ENCODE measurements at places on chromosomes 5 and 9.

GRCh38 chr5:111869681-111870080, 112.7 kb upstream of the NREP start:
- no peak for DNase-seq

DNA sequence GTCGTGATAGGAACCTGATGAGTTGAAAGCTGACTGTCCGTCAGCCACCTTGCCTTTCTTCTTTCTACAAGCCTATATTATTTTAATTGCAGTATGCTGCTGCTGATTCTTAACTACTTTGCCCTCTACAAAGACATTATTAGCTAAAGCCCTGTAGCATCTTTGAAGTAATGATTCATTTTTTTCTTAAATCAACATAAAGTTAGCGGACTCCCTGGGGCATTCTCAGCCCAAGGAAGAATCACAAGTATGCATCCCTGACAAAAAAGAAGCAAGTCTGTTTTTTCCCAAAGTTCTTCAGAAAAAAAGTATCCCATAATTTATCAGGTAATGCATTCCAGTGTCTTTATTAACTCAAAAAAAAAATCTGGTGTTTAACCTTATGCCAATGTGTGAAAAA, 69.5 kb upstream of the TAS2R1 start:
- no peak for DNase-seq

GRCh38 chr9:125691869-125692268, 15.1 kb downstream of the MAPKAP1 start:
- no peak for DNase-seq

DNA sequence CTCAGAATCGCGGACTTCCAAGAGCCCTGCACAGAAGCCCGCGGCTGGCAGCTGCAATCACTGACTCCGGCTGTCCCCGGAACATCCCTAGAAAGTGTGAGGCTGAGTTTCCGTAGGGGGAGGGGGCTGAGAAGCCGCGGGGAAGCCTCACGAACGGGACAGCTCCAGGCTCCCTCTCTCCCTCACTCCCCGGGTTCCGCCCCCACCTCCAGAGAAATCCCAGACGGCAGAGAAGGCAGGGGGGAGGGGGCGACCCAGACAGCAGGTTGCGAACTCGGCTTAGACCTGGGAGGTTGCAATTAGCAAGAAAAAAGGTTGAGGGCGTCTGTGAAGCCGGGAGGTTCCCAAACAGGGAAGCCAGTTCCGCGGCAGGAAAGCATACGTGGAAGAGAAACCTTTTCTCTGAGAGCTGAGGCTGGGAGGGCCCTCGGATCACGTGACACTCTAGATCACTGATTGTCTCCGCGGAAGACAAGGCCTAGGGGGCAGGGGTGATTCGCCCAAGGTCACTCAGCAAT, 73.8 kb upstream of the CPLX2 start:
- DNase-seq, result peak; percentile 60

DNA sequence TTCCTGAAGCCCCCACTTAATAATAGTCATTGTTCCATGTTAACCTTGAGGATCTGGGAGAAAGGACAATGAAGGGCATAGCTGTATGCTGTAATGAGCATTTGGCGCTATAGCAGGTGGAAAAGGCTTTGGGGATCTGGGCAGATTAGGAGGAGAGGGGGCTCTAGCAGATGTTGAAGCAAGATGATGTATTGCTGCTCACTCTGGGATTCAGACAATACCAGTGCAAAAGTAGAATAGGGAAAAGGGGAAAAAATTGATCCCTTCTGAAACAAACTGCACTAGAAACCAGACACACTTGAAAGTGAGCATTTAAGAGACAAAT, 575.3 kb upstream of the MEF2C start:
- no peak for DNase-seq

DNA sequence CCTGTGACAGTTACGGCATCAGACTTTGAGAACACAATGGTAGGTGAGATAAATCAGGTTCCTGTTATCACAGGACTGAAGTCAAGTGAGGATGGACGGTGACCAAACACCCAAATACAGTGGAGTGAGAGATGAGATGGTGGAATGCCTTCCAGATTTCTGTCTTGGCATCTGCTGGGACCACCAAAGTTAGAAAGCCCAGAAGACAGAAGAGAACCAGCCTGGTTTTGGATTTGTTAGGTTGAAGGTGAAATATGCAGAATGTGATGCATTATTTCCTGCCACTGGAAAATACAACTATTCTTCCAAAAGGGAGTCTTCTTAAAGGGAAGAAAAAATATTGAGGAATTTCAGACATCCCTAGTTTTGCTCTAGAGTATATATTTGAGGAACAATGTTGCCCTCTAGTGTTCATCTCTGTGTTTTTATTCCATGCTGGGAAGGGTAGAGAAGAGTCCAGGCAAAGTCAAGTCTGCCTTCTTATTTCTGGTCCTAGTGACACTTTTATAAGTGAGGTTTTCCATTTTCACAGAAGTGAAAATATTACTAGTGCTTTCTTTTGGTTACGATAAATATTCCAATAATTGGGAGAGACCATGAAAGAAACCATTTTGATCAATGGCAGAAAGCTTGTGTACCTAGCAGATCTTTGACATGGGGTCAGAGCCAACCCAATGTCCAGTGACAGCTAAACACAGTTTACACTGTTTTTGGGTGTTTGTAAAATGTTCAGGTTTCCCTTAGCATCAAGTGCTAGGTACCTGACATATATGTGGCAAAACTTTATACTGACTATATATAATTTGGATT, 142.3 kb upstream of the ANKH start:
- DNase-seq, result no peak

- DNase-seq, result no peak
Observed at GRCh38 chr5:126192226-126192625, 231.0 kb upstream of the GRAMD2B start.

GRCh38 chr9:136658849-136659535, 3.7 kb upstream of the EGFL7 start:
- no peak for DNase-seq

GRCh38 chr9:21583628-21584377, 101.7 kb upstream of the IFNE start:
- DNase-seq, result no peak

DNA sequence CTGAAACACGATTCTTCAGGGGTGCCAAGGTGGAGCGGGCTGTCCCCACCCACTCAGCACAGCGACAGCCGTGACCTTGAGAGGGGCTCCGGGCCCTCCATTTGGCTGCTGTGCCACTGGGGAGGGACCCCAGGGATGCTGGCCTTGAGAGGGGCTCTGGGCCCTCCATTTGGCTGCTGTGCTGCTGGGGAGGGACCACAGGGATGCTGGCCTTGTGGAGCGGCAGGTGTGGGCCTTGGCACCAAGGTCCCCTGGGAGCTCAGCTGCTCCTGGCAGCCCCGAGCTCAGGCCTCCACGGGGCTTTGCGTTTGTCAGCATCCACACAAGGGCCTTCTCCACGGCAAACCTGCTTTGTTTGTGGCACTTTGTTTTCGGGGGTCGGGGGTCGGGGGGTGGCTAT, 137.6 kb upstream of the LPCAT1 start:
- DNase-seq, result no peak

DNA sequence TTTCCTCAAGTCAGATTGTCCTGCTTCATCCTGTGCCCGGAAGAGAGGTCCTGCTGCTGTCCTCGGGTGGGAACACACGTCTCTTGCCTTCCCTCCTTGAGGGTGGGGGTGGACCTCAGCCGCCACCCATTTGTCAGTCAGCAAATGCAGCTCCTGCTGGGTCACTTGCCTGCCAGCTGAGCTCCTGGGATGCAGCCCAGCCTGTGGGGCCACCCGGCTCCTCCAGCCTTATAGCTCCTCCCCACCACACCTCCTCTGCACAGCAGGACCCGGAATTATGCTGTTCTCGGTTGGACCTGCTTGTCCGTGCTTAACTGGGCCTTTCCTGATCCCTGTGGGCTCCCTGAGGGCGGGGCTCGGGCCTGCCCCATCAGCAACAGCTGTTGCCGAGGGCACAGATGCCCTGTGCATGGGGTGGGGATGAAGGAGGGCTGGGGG, 52.7 kb downstream of the RXRA start:
- DNase-seq, result no peak

- no peak for DNase-seq
Observed at GRCh38 chr9:134895097-134895496, 14.5 kb downstream of the FCN2 start.

GRCh38 chr5:163540696-163541095, 35.3 kb downstream of the MAT2B start:
- DNase-seq, result no peak
